ENCODE measurements at places on chromosomes 7 and 10.
A peak's percentile ranks its signal among the peaks of the same experiment; 100 is the strongest.

DNA sequence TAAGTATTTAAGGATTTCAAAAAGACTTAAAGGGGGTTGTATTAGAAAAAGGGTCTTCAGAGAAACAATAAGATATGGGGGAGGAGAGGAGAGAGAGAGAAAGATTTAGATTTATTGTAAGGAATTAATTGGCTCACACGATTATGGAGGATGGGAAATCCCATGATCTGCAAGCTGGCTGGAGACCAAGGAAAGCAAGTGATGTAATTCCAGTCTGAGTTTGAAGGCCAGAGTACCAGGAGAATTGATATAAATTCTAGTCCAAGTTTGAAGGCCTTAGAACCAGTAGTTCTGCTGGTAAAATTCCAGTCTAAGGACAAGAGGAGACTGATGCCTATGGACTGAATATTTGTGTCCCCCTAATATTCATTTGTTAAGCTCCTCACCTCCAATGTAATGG, 20.6 kb upstream of the SLC13A1 start:
- no peak for DNase-seq

DNA sequence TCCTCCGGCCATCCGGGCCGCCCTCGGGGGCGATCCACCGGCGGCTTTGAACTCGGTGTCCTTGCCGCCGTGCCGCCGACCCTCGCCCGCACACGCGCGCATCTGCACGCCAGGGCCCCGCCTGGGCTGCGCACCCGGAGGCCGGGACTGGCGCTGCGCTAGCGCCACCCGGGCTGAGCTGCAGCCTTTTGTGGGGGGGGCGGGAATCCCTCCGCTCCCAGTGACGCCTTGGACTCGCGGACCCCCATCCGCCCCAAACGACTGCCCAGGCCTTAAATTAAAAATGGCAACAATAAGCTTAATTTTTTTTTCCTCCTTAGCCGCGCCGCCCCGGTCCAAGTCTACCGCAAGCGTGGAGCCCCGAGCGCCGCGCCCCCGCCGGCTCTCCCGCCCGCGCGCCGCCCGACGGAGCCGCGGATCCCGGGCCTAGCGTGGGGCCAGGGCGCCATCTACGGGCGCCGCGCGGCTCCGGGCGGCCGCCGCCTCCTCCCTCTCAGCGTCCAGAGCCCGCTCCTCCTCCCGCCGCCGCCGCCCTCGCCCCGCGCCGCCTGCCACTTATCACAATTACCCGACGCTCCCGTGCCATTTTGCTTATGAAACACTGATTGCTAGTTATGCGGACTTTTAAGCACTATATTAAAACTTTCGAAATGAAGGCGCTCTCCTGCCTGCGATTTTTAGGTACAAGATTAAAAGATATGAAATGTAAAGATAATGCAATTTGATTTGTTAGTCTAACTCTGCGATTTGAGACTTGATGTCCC, 7.5 kb upstream of the EBF3 start:
- DNase-seq = peak; percentile 65

GRCh38 chr10:99312501-99312900, 16.7 kb upstream of the CNNM1 start:
- no peak for DNase-seq

DNA sequence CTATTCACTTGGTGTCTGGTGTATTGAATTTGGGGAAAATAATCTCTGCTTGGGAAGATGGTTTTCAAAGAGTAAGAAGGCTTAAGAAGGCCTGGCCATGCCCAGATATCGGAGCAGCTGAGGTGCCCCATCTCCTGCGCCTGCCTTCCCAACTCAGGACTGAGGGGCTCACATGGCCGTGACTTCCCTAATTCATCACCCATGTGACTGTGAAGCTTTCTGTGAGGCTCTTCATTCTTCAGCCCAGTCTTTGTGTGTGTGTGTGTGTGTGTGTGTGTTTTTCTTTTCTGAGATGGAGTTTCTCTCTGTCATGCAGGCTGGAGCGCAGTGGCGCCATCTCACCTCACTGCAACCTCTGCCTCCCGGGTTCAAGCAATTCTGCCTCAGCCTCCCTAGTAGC, 53.2 kb downstream of the PROSER2 start:
- no peak for DNase-seq

GRCh38 chr10:36446881-36447280, 678.5 kb upstream of the ANKRD30A start:
- no peak for DNase-seq

- DNase-seq = no peak
Observed at GRCh38 chr10:71213127-71213621, 804 bp downstream of the UNC5B start.

DNA sequence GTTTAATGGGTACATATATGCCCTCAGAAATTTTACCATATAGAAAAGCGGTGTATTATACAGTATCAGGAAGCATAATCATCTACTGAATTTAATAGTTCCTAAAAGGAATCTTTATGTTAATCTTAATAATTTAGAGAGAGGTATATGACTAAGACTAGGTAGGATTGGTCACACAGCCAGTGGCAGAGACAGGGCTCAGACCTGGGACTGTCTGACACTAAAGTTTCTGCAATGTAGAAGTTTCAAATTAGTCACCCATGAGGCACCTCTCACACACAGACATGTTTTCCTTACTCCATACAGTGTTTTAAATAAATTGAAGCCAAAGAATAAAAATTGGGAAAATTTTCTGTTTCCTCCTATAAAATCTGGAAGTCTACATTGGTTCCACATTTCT, 72.8 kb upstream of the ADRA2A start:
- DNase-seq = no peak

GRCh38 chr10:21530641-21531040, 3.4 kb upstream of the MLLT10 start:
- no peak for DNase-seq

DNA sequence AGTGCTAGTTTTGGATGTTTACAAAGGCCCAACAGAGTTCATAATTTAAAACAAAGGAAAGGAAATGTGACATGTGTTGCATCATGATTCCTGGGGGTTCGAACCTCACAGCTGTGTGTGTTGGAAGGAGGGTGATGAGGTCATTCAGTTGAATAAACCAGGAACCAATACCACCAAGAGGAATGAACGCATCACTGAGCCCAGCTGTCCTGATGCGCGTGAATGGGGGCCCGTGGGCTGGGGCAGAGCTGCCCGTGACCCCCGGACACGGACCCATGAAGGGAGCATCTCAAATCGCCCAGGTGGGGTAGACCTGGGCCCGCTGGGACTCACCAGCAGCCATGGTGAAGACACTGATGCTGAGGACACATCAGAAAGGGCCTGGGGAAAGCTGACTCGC, 33.0 kb downstream of the BRI3 start:
- DNase-seq = no peak

DNA sequence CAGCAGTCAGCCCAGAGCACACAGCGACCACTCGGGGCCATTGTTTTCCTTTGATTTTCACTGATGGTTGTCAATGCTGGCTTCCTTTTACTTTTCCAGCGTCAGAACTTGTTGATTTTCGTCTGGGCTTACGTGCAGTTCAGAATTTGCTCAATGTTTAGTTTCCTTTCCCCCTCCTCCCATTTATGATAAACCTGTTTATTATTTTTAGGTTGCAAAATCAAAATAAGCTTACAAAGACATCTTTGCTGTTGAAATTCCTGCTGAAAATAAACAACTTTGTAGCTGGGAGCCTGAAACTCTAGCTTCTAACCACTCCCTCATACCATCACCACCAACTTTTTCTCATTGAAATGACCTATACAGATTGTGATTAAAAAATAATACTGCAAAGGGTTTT, 83.1 kb upstream of the LYZL1 start:
- no peak for DNase-seq

- no peak for DNase-seq
Observed at GRCh38 chr7:3140834-3141233, 97.2 kb upstream of the CARD11 start.

- DNase-seq = no peak
Observed at GRCh38 chr10:107516349-107516748, 351.8 kb upstream of the SORCS1 start.

- DNase-seq = no peak
Observed at GRCh38 chr7:146510088-146510680, 393.6 kb downstream of the CNTNAP2 start.

- no peak for DNase-seq
Observed at GRCh38 chr10:61730671-61731070, 67.9 kb downstream of the CABCOCO1 start.

DNA sequence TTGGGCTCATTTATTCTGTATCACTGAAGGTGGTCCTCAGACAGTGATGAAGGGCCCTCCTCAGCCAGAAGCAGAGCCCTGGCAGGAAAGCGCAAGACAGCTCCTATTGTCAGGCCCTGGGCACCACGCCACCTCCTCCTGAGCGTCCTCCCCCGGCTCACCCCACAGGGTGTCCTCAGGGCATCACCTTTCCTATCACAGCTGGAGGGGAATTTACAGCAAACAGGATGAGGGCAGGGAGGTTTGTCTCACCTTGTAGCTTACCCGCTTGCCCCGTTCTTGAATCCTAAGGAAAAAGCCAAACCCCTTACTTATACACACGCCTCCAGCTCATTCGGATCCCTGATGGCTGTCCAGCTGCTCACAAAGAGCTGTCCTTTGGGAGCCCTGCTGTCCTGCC, 50.2 kb upstream of the LANCL2 start:
- no peak for DNase-seq

- no peak for DNase-seq
Observed at GRCh38 chr10:12476656-12477055, 127.3 kb downstream of the CAMK1D start.

- no peak for DNase-seq
Observed at GRCh38 chr10:9579110-9579705, 1438.5 kb upstream of the CELF2 start.

DNA sequence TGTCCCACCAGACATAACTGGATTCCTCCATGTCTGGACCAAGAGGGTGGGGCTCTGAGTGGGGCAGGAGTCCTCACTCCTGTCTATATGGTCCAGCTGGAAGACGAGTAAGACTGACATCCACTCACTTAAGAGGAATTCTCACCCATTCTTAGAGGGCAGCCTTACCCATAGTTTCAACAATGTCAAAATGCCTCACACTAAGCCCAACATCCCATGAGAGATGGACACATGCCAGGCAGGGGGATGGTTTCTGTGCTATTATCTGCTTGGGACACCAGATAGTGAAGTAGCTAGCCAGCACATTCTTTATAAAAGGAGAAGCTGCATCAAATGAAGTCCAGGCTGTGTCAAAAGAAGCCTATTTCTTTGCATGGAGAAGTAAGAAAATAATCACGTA, 4.7 kb upstream of the LANCL2 start:
- no peak for DNase-seq

GRCh38 chr7:37669818-37670217, 13.7 kb upstream of the GPR141 start:
- DNase-seq = no peak

- DNase-seq = no peak
Observed at GRCh38 chr7:69654381-69654780, 56.1 kb downstream of the AUTS2 start.

GRCh38 chr10:122468926-122469781, 7.8 kb downstream of the HTRA1 start:
- peak; percentile 73 for DNase-seq

DNA sequence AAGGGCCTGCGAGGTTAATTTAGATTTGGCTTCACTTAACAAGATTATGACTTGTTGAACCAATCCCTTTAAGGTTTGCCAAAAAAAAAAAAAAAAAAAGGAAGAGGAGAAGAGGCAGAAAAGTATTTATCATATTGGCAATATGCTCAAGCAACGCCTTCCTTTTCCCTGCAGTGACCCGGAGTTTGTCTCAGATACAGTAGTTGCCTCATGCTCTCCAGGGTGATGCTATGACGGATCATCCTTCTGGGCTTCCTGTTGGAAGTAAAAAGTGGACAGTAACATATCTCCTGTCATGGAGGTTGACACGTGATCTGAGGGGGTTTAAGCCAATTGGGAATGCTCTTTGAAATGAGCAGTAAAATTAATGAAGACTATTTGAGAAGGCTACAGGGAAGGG, 117.3 kb downstream of the BMPER start:
- no peak for DNase-seq

DNA sequence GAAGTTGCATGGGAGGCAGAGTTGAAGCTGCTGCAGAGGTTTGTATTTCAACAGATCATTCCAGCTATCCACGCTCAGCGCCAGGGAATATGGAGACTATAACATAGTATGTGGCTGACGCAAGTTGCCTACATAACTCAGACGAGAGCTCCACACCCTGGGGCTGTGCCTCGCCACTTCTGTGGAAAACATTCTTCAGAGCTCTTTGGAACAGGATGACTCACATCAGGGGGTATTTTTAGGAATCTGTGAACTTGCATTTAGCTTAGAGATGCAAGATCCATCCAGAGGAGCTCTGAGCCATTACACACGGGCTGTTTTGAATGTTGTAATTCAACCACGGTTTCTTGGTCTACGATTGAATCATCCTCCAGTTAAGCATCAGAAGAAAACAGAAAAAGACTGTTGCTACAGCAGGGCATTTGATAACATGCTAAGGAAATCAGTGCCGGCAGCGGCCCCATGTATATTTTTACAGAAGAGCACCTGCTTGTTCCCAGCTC, 481.5 kb upstream of the AKR1E2 start:
- peak; percentile 79 for DNase-seq

DNA sequence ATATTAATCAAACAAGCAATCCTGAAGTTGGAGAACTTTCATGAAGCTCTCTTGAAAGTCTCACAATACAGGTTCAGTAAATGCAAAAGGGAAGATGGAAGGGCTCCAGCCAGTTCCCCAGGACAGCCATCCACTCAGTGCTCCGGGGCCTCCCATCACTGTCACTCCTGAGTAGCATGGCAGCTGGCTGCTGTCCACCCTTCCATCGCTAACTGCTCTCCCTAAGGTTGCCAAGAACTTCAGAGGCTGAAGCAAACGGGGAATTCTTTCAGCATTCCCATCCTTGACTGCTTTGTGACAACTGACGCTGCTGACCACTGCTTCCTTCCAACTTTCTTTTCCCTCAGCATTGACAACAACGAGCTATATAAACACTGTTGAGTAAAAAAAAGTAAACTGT, 69.1 kb downstream of the VPS41 start:
- DNase-seq = no peak

GRCh38 chr7:120021085-120021484, 251.9 kb upstream of the KCND2 start:
- no peak for DNase-seq

DNA sequence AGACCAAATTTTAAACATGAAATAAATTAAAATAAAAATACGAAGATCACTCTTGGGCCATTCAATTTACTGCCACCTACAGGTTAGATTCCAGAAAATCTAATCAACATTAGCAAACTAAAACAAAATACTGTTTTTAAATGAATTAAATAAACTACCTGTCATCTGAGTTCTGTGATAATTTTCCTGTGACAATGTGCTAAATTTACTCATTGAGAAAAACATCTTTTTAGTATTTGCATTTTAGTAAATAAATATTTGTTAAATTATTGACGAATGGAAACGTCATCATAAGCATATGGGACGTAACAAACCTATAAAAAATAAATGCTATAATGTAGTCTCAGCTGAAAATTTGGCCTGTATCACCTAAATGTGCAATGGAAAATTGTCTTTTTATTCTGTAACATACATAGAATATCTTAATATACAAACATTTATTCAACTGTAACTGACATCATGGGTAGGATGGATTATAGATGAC, 72.1 kb downstream of the ITGB8 start:
- no peak for DNase-seq

- no peak for DNase-seq
Observed at GRCh38 chr7:159192013-159192412, 47.3 kb upstream of the VIPR2 start.

- peak; percentile 18 for DNase-seq
Observed at GRCh38 chr7:134458341-134458805, 527 bp downstream of the AKR1B1 start.
